ENCODE measurements at places on chromosomes 12 and 14. TPM values are rescaled to one million over a fixed set of nuclear protein-coding genes. Genes with fewer than 3 reads are reported as not detected.

DNA sequence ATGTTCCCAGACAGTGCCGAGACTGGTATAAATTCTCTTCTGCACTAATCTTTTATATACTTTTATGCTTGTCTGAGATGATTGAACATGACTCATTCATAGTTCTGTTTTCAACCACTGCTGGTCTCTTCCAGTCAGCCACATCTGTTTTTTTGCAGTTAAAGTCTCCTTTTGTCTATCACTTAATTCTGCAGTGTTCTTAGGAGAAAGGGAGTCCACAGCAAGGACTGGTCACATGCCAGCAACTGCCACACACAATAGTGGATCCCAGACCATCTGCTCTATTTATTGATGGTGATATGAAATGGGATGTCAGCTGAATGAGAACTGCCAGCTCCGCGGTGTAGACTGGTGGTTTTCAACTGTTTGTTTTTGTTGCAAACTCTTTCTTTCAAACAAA lies 379.8 kb downstream of the MED13L start:
- no peak for DNase-seq

DNA sequence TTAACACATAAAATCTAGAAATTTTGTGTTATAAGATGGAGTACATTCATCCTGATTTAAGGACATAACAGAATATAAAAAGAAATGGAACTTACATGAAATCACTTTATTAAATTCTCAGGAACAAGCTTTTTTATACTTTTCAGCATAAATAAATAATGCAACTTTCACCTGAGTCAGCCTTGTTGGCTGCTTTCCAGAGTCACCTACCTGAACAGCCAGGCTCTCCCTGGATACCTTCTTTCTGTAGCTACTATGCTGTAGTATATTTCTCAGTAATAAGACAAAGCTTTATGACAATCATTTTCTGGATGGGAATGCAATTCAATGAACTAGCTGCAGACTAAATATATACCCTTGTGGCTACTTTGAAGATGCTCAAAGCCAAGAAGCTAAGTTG lies 111.9 kb downstream of the NTS start:
- no peak for DNase-seq

GRCh38 chr14:76456891-76457586 lies 81.1 kb downstream of the ESRRB start:
- no peak for DNase-seq

DNA sequence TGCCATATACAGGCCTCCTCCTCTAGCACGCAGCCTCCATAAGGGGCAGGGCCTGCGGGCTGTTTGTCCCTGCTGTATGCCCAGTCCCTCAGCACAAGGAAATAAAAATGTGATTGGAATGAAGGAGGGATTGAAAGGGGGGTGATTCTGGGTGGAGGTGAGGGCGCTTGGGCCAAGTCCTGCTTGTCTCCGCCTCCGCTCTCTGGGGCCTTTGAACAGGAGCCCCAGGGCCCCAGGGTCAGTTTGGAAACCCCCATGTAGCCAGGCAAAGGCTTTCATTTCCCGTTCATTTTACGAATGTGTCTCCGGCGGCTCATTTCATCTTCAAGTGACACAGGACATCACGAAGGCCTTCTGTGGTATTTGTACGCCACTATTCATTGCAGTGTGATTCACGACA lies 4.5 kb upstream of the CACNA2D4 start:
- no peak for DNase-seq

- DNase-seq: no peak
These were observed 54.4 kb downstream of the SPPL3 start for GRCh38 chr12:120849765-120850164.

DNA sequence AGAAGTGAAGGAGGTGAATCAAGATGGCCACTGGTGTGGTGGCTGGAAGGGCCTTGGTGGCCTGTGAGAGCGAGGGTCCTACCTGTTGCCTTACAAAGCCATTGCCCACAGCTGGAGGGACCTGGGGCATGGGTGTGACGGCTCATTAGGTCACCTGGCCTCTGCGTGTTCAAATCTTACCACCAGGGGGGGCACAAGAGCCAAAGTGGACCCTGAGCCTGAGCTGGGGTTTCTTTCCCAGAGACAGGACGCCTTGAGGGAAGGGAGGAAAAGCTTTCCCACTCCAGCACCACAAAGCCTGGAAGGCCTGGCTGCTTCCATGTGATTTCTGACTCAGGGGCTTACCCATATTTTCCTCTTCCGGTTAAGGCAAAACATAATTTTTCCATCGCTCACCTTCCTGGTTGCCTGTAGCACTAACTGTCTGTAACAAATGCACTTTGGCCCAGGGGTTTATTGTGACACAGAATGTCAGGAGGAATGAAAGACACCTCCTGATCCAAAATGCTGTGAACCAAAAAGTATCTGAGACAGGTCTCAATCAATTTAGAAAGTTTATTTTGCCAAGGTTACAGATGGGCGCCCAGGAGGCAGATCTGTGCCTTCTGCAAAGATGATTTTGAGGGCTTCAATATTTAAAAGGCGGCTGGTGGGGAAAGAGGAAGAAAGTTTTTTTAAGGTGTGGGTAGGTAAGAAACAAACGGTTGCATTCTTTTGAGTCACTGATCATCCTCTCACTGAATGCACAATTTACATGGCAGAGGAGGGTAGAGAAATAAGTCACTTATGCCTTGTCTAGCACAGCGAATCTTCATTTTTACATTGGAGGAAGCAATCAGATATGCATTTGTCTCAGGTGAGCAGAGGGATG lies 4.3 kb upstream of the CD9 start:
- peak; percentile 86 for DNase-seq

DNA sequence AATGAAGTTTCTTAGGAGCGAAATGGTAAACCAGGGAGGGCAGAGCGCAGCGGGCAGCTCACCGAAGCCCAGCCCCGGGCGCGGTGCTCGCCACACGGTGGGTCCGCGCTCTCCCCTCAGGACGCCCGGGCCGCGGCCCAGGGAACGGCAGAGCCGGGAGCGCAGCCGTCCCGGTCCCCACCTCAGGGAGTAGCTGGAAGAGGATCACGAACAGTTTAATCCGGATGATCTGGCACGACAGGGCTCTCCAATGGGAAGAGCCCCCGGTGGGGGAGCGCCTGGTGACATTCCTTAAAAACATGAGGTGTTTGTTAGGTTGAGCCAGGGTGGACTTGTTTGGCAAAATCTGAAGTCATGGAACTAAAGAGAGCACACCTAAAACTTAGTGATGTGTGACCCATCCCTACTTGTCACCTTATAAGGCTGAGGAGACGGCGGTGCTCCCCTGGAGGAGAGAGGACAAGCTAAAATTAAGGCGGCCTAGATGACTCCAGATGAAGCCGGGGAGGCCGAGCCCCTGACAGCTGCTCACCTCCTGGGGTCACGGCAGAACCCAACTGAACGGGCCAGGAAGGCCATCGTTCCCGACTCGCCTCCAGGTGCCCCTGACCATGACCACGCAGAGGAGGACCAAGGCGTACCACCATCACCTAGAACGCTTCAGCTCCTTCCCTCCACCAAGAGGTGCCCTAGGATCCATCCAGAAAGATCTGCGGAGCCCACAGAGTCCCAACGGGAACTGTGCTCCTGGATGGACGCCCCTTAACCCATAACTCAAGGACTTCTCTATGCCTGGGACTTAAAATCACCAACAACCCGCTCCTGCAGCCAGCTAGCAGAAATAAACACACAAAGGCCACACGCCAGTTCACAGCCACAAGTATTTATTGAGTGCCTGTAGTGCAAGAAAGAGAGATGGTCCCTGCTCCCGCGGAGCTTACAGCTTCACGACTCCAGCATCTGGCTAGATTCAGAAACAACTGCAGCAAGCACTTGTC lies 866 bp upstream of the PITPNM2 start:
- DNase-seq: no peak

The PNMA1 gene
- total RNA-seq: 32.4 TPM

The SLC7A8 gene
- 38.5 TPM for total RNA-seq

The CLEC2D gene
- 15.9 TPM for total RNA-seq

Data from left lung (tissue), 14 donors.